ENCODE measurements at places on chromosomes 3 and 15. TPM values are rescaled to one million over a fixed set of nuclear protein-coding genes. Genes with fewer than 3 reads are reported as not detected.

- H3K27ac ChIP-seq = no peak overlapping the region
- H3K4me1 ChIP-seq = peaks cover 18% of the 10 kb centered on the region
- H3K36me3 ChIP-seq = no peaks in the 10 kb centered on the region
- DNase-seq = no peak
These were observed 304.3 kb downstream of the TLE3 start for GRCh38 chr15:69793431-69793780.

DNA sequence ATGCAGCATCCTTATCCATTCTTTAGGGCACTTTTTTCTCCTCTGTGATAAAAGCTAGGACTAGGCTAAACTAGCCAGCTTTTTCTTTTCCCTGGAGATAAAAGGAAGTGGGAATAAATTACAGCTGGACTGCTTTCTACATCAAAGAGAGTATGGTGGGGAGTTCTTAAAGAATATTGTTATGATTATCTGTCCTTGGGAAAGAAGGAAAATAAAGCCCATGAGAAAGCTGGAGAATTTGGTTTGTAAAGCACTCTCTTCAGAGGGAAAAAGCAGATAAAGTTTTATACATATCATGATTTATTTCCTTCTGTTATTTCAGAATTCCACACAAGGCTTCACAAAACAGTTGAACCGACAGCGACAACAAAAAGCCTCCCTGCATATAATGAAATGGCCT is 923.0 kb downstream of the DIPK2A start:
- no peaks in the 10 kb centered on the region for H3K27me3 ChIP-seq
- no peak for DNase-seq
- no peaks in the 10 kb centered on the region for H3K36me3 ChIP-seq
- no peaks in the 10 kb centered on the region for H3K4me1 ChIP-seq
- H3K27ac ChIP-seq = no peak overlapping the region
- H3K4me3 ChIP-seq = no peak overlapping the region

GRCh38 chr15:90674476-90674875 is 42.7 kb upstream of the BLM start:
- H3K36me3 ChIP-seq = no peaks in the 10 kb centered on the region
- H3K4me1 ChIP-seq = no peaks in the 10 kb centered on the region
- H3K27me3 ChIP-seq = no peaks in the 10 kb centered on the region
- H3K27ac ChIP-seq = no peak overlapping the region
- DNase-seq = no peak
- no peak overlapping the region for H3K4me3 ChIP-seq

GRCh38 chr3:45496555-45496954 is 98.0 kb upstream of the LIMD1 start:
- DNase-seq = no peak
- no peak overlapping the region for H3K27ac ChIP-seq
- H3K27me3 ChIP-seq = no peaks in the 10 kb centered on the region
- H3K36me3 ChIP-seq = peaks cover 83% of the 10 kb centered on the region
- H3K4me1 ChIP-seq = no peaks in the 10 kb centered on the region

DNA sequence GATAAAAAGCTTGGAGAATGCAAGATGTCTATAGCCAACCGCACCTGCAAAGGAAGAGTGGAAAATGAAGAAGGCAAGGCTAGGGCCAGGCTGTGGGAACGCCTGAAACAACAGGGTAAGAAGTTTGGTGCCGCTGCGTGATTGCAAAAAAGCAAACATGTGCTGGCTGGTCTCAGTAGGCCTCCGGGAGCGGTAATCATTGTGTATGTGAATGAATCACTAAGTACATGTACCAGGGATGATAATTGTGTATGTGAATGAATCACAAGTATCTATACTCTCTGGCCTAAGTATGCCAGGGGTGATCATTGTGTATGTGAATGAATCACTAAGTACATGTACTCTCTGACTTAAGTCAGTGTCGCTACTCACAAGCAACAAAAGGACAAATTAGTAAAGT is 40.3 kb upstream of the PARL start:
- H3K36me3 ChIP-seq = peaks cover 95% of the 10 kb centered on the region
- no peak overlapping the region for H3K4me3 ChIP-seq
- peak overlapping the region; percentile 91 for H3K27ac ChIP-seq
- H3K27me3 ChIP-seq = no peaks in the 10 kb centered on the region
- H3K4me1 ChIP-seq = peaks cover 31% of the 10 kb centered on the region
- no peak for DNase-seq

GRCh38 chr15:84594617-84595290 is 6.1 kb upstream of the ZSCAN2 start:
- H3K27ac ChIP-seq = no peak overlapping the region
- H3K27me3 ChIP-seq = no peaks in the 10 kb centered on the region
- H3K4me3 ChIP-seq = no peak overlapping the region
- no peaks in the 10 kb centered on the region for H3K36me3 ChIP-seq

DNA sequence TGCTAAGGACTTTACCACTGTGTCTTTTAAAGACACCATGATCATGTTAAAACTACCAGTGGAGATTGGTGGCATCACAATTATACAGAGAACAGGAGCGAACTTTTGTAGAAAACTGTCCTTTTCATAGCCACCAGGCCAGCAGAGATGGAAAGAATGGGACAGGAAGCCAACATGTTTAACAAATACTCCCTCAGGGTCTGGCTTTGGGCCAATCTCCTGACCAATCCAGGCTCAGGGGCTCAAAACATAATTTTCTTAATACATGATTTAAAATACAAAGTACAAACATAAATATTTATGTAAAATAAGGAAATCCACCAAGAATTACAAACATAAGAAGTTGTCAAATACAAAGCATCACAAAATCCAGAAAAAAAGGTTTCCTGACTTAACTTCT is 266.0 kb downstream of the VPS13C start:
- no peak overlapping the region for H3K4me3 ChIP-seq
- H3K27me3 ChIP-seq = no peaks in the 10 kb centered on the region
- H3K36me3 ChIP-seq = no peaks in the 10 kb centered on the region
- no peaks in the 10 kb centered on the region for H3K4me1 ChIP-seq
- DNase-seq = no peak

GRCh38 chr15:59867086-59867855 is 136.8 kb upstream of the FOXB1 start:
- no peak overlapping the region for H3K4me3 ChIP-seq
- H3K27ac ChIP-seq = no peak overlapping the region
- no peak for DNase-seq
- no peaks in the 10 kb centered on the region for H3K36me3 ChIP-seq
- peaks cover 47% of the 10 kb centered on the region for H3K27me3 ChIP-seq

- no peak overlapping the region for H3K27ac ChIP-seq
- no peaks in the 10 kb centered on the region for H3K27me3 ChIP-seq
- no peak for DNase-seq
- no peaks in the 10 kb centered on the region for H3K4me1 ChIP-seq
- no peak overlapping the region for H3K4me3 ChIP-seq
- H3K36me3 ChIP-seq = no peaks in the 10 kb centered on the region
These were observed 83.9 kb downstream of the MEGF11 start for GRCh38 chr15:66169625-66170024.

DNA sequence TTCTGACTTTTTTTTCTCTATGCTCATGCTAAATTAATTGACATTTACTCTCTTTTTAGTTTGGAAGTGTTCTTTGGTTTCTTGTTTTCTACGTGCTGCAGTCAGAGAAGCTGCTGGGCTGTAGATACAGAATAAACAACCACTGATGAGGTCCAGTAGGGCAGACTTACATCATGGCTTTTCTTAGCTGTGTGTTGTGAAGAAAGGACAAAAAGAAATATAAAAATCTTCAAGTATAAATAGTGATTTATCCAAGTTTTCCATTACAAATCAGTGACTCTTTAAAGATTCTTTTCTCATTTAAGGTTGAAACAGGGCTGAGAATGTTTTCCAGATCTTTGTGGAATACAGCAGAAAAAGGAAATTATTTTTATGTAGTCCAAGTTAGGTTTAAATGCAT is 122.2 kb downstream of the CMSS1 start:
- H3K27ac ChIP-seq = peak overlapping the region; percentile 58
- peaks cover 22% of the 10 kb centered on the region for H3K4me1 ChIP-seq

Gene ROPN1B
- not detected for total RNA-seq

Data from esophagus squamous epithelium (tissue), 5 donors.